ENCODE measurements at places on chromosomes 5 and 9.

DNA sequence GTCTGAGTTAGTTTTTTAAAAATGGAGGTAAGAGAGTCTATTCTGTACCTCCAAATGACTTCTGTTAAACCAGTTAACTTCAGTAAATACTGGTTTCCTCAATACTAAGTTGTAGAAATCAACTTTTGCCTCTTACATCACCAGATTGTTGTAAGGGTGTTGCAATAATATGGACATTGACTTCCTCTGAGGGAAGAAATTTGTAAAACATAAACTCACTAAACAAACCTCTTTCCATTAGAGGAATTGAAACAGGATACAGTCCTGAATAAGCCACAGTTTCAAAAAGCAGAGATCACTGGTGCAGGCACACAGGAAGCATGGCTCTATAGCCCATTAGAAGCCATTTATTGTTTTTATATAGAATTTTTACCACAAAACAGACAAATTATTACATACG, 32.7 kb upstream of the SLCO6A1 start:
- no peak overlapping the region for H3K27ac ChIP-seq
- H3K4me3 ChIP-seq = no peak overlapping the region
- DNase-seq = no peak
- H3K27me3 ChIP-seq = no peaks in the 10 kb centered on the region
- no peaks in the 10 kb centered on the region for H3K4me1 ChIP-seq

DNA sequence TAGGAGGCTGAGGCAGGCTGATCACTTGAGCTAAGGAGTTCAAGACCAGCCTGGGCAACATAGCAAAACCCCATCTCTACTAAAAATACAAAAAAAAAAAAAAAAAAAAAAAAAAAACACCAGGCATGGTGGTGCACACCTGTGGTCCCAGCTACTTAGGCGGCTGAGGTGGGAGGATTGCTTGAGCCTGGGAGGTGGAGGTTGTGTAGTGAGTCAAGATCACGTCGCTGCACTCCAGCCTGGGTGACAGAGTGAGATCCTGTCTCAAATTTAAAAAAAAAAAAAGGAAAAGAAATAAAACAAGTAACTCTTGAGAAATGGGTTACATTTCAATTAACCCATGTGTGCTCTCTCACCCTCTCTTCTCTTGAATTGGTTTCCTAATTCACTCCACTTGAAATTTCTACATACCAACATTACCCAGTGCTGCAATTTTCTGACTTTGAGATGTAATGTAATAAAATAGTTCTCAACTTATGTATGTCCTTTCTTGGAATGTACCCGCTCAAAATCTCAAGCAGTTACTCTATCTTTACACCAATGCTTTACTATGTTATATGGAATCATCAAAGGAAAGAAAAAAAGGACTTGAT, 35.8 kb downstream of the TMEM245 start:
- no peaks in the 10 kb centered on the region for H3K4me1 ChIP-seq
- H3K27ac ChIP-seq = no peak overlapping the region
- no peak for DNase-seq
- no peaks in the 10 kb centered on the region for H3K27me3 ChIP-seq

GRCh38 chr5:82967072-82967471, 110.1 kb downstream of the TMEM167A start:
- no peaks in the 10 kb centered on the region for H3K27me3 ChIP-seq
- DNase-seq = no peak
- H3K4me1 ChIP-seq = no peaks in the 10 kb centered on the region
- no peak overlapping the region for H3K4me3 ChIP-seq

DNA sequence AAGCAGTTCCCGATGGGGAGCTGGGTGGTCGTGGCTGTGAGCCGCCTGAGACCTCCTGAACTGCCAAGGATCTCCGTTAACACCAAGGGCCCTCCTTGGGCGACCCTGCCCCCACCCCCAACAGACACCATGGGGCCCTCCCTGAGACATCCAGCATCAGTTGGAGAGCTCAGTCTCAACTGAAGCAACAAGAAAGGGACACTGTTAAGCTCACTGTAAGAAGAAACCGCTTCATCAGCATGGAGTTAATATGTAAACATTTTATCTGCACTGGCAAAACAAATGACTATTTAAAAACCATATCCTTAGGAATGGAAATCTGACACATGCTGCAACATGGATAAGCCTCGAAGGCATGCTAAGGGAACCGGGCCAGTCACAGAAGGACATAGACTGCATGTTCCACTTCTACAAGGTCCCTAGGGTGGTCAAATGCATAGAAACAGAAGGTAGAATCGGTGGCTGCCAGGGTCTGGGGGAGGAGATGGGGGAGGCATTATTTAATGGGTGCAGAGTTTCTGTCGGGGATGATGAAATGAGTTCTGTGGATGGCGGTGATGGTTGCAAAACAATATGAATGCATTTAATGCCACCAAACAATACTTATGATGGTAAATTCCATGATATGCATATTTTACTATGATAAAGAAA, 47.4 kb downstream of the ROR2 start:
- H3K27ac ChIP-seq = no peak overlapping the region
- H3K27me3 ChIP-seq = no peaks in the 10 kb centered on the region
- DNase-seq = no peak

DNA sequence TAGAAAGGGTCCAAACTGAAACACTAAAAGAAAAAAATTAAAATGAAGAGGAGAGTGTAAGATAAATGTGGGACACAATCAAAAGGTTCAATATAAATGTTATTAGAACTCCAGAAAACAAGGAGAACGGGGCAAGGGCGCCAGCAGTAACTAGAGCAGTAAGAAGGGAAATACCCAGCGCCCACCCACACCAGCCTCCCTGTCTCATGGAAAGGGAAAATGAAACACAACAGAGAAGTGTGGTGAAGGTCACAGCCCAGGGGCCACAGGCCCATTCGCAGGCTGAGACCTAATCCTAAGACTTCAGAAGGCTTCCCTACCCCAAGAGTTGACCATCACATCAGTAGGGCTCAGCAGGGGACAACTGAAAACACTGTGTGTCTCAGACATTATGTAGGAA, 45.8 kb upstream of the CLK4 start:
- no peaks in the 10 kb centered on the region for H3K36me3 ChIP-seq
- no peaks in the 10 kb centered on the region for H3K4me1 ChIP-seq
- no peak for DNase-seq
- H3K27ac ChIP-seq = no peak overlapping the region
- H3K4me3 ChIP-seq = no peak overlapping the region
